ENCODE measurements at places on chromosomes 12 and 14. TPM values are rescaled to one million over a fixed set of nuclear protein-coding genes. Genes with fewer than 3 reads are reported as not detected.

DNA sequence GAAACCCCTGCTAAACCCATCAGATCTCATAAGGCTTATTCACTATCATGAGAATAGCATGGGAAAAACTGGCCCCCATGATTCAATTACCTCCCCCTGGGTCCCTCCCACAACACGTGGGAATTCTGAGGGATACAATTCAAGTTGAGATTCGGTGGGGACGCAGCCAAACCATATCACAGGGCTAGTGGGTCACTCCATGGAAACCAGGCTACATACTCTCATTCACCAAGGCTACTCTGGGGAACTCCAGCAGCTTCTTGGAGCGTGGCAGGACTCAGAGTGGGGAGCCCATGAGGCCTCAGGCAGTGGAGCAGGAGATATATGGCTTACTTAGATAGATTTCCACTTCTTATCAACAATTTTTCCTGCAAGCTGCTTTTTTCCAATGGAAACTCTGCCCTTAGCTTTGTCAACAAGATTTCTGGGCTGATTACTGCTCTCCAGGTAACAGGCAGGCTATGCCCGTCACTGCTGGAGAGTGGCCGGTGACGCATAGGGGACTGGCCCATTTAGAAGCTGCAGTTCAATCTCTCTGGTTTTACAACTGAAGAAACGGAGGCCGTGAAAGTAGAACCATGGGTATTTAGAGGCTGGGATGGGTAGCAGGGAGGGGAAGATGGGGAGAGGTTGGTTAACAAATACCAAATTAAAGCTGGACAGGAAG, 16.5 kb downstream of the VDR start:
- no peak for DNase-seq

Gene GALNT6
- total RNA-seq = 5.5 TPM

Gene SYT1
- not detected for total RNA-seq

GRCh38 chr14:39219075-39219499, 14.6 kb upstream of the MIA2 start:
- peak; percentile 3 for DNase-seq

DNA sequence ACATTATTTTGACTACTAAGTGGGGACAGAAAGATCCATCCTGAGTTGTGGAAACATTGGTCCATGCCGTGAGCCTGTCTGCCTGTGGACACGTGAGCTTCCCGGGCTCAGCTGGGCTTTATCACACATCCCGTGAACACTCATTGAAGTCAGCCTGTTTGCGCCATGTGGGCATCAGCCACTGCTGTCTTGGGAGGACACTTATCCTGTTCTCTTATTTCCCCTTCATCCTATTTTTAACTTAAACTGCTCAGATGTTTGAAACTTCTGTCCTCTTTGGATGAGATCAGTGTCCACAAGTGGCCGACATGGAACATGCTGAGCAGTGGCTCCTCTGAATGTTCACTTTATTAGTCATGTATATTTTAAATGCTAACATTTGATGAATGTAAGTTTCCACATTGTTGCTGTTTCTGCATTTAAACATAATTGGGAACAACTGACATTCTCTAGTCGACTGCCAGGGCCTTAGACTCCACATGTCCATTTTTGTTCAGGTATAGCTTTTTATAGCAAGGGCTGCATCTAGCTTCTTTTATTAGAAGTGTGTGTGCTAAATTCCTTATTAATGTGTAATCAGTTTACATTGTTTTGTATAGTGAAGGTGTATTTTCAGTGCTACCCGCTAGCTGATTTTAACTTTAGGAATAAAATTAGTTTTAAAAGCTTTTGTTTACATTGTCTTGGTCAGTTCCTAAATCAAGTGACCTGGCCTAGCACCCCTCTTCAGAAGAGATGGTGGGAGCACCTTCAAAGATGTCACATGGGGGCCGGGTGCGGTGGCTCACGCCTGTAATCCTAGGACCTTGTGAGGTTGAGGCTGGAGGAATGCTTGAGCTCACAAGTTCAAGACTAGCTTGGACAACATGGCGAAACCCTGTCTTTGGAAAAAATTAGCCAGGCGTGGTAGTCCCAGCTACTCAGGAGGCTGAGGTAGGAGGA, 24.0 kb downstream of the RNF34 start:
- DNase-seq = no peak

Gene TPH2
- total RNA-seq = not detected

Gene CLEC7A
- total RNA-seq = not detected
